Activated CD8-positive, alpha-beta memory T cell treated with anti-CD3 and anti-CD28 coated beads for 1 hour (primary cell): ENCODE measurements at places on chromosomes 3 and 15.

GRCh38 chr3:51734572-51734907, 27.7 kb downstream of the GRM2 start:
- no peak for DNase-seq

DNA sequence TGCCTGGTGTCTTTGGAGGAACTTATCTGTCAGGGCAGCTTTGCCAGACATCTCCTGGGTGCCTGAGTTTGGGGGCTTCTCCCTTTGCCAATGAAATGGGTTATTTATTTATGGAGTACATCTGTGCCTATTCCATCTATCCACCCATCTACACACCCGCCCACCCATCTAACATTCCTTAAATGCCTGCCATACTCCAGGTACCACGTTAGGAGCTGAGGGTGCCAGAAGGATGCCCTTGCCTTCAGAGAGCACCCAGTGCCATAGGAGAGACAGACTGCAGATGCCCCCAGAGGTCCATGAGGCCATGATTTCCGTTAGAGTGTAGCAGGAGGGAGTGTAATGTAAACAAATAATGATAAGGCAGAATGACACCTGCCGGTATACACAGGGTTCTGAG, 21.8 kb upstream of the KIF23 start:
- no peak for DNase-seq

DNA sequence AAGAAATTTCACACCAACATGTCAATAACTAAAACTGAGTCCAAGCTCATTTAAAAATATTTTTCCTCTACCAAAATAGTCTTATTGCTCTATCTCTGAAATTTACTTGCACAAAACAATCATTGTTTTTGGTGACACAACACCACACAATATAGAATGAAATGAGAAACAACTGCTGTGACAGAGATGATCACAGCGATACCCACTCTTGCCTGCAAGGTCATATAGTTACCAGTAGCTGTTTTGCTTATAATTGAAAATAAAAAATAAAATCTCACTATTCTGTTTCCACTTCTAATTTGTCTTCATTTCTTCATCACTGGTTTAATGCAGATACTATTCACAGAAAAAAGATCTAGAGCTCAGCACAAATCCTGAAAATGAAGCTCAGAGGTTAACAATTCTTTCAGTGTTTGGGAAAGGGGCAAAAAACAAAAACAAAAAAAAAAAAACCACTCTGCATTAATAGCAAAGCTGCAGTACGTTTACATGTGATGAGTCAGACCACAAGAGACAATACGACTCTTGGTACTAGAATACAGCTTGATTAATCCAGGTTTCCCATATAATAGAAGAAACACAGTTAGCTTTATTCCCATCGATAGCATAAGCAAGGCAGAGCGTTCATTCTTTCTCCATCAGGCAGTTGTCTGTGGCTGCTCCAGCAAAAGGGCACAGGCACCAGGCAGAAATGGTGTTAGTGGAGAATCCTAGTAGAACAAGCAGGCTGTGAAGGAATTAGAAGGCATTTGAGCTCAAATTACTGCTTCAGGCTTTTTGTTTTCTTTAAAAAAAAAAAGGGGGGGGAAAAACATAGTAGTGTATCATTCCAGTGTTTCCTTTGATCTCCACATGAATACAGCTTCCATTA, 773 bp downstream of the ANKRD28 start:
- DNase-seq = no peak

DNA sequence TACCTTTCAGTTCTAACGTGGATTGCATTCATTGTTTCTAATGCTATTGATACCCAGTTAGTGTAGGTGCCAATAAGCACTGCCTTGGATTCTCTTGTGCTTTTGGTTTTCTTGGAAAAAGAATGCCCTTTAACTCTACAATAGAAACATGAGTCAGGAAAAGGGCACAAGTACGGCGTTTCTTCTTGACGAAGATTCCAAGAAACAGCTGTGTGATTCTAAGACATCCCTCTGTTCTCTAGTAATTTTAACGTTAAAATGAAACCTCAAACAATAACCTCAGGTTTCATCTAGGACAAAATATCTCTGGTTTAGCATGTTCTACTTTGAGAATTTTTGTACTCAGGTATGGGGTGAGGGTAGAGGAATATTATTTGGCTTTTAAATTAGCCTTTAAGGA, 540.5 kb upstream of the ATP11B start:
- DNase-seq = no peak

GRCh38 chr15:101090428-101090790, 161.4 kb downstream of the CHSY1 start:
- no peak for DNase-seq

DNA sequence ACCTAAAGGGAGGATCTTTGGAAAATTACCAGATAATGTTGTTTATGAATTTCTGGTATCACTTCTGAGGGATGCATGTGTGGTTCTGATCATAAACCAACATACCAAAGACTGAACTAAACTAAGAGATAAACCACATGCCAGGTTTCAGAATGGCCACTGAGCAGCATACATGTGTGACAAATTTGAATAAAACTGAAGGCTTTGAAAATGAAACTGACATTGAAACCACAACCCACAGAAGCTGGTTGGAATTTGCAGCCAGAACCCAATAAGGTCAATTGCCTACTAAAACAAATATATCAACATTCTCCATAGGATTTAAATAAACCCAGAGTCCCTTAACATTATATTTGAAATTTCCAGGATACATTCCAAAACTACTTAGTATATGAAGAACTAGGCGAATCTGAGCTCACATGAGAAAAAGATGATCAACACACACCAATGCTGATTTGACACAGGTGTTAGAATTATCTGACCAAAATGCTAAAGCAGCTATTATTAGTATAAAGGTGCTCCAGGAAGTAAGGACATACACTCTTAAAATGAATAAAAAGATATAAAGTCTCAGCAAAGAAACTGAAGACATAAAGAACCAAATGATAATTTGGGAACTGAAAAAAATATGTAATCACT, 125.0 kb downstream of the ZNF280D start:
- DNase-seq = no peak

- no peak for DNase-seq
Observed at GRCh38 chr3:8767667-8768363, 1.6 kb downstream of the OXTR start.

DNA sequence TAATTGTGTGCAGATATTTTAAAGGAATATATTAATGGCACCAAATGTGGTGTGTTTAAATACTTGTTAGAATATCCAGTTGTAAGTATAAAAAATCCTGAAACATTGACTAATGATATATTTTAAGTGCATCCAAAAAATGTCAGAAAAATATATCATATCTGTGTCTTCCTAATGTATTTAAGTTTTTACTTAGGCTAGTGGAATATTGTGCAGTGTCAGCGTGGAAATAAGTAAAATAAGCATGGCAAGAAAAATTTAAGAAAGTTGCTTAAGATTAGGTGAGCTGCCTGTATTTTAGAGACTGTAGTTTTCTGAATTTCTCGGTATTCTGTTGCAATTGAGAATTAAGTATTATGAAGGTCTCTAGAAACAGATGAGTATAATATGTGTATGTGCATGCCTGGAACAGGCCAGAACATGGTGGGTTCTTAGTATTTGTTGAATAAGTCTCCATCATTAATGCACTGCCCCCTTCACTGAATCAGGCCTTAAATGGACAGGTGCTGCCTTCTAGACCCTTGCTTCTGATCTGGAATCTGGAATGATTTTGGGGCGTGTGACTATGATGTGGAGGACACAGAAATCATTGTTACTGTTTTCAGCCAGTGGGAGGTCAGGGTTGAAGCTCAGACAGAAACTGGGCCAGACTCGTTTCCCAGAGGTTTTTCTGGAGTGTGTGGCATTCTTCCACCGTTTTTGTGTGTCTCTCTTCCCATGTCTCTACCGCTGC, 86.1 kb downstream of the TRAK1 start:
- DNase-seq = no peak

DNA sequence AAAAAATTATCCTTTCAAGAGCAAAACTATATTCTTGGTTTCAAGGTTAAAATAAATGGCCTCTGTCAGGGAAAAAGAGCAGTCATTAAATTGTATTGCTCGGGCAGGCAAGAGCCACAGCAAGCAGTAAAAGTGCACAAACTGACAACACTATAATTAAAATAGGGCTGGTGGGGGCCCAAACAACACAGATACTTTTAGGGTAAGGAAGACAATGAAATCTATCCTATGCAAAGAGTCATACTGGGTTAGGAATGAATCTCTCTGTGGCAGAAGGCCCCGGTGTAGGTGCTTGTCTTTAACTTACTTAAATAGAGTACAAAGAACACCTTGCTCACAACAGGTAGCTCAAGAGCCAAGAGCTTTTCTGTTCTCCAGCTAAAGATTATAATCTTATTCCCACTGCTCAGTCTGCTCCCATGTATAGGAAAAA, 94.7 kb downstream of the DLG1 start:
- DNase-seq = no peak

GRCh38 chr3:76300746-76301145, 515.4 kb upstream of the ZNF717 start:
- DNase-seq = no peak

GRCh38 chr3:4680227-4680691, 187.1 kb downstream of the ITPR1 start:
- no peak for DNase-seq

- no peak for DNase-seq
Observed at GRCh38 chr15:42494998-42495360, 455 bp upstream of the SNAP23 start.

GRCh38 chr3:182118066-182118465, 406.3 kb downstream of the SOX2 start:
- no peak for DNase-seq

DNA sequence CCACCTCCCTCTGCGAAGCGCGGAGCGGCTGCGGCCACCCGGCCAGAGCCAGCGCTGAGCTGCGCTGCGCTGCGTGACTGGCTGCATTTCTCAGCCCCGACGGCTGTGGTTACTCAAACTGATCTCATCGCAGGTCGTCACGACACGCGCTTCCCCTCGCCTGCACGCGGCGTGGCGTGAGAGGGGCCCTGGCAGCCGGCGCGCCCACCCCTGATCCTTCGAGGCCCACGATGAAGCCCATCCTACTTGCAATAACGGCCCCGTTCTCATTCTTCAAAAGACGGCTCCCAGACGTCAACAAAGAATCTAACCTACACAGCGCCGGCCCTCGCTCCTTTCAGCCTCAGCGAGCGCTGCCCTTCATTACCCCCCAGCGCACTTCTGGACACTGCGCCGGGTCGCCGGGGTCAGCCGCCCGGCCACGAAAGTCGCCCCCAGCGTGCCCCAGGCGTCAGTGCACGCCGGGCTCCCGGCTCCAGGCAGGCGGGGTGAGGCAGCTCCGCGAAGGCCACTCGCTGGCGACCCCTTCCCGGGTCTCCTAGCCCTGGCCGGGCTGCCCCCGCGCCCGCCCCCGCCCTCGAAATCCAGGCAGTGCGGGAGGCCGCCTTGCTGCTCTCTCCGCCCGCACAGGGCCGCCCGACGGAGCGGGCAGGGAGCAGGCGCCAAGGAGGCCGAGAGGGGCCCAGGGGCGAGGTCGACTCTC, 9.9 kb upstream of the LEKR1 start:
- DNase-seq = no peak

GRCh38 chr15:64501396-64501715, 41.0 kb downstream of the ZNF609 start:
- no peak for DNase-seq

- DNase-seq = no peak
Observed at GRCh38 chr15:54594115-54594514, 602.6 kb downstream of the RSL24D1 start.

DNA sequence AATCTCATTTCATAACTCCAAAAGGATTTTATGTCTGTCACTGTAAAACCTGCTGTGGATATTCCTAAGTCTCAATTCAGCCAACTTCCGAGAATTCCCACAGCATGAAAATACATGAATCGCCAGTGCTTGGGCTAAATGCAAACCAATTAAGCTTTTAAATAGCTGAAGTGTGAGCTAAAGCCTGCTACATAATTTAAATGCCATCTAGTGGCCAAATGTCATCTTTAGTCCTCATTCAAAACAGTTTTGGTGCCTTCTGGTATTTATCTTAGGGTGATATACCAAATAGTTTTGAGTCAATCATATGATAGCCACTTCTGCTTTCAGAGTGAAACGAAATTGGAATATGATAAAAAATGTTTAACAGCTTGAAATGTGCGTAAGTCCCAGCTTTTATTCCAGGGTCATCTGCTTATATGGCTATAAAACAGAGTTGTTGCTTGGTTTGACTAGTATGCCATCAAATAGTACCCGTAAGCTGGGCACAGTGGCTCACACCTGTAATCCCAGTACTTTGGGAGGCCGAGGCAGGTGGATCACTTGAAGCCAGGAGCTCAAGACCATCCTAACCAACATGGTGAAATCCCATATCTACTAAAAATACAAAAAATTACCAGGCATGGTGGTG, 41.8 kb upstream of the CCNL1 start:
- DNase-seq = no peak

GRCh38 chr3:149247929-149248691, 26.5 kb upstream of the CP start:
- DNase-seq = no peak

DNA sequence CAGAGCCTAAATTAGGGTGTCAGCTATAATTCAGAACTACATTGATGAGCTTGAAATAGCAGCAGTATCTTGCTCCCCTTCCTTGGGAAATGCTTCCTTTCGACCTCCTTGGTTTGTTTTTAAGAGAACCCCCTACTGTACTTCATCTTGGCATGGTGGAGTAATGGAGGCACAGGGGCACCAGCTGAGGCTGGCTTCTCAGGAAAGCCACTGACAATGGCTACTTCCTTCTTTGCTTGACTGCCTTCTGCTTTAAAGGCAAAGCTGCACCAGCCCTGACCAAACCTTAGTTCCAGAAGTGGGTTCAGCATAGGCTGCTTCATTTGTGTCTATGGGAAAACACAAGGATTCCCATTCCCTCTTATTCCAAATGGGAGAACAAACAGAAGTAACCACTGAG, 1.5 kb upstream of the FBXL22 start:
- DNase-seq = no peak

DNA sequence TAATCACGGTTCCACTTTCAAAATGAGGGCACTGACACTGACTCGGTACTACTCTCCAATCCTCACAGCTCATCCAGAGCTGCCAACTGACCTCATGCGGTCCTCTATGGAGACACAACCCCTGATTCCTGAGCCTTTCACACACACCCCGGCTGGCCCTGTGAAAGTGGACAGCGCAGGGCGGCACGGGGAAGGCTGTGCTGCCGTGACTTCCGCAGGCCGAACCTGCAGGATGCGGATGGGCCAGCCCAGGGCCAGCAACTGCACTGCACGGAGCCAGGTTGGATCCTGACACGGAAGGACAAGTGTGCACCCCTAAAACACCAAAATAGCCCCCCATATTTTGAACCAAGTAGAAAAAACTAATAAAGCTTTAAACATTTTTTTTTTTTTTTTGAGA, 41.0 kb downstream of the IQSEC1 start:
- DNase-seq = no peak

- no peak for DNase-seq
Observed at GRCh38 chr3:108602249-108602934, 12.9 kb downstream of the DZIP3 start.
